Omental fat pad (tissue), 4 donors: ENCODE measurements at places on chromosomes 3 and 15.

DNA sequence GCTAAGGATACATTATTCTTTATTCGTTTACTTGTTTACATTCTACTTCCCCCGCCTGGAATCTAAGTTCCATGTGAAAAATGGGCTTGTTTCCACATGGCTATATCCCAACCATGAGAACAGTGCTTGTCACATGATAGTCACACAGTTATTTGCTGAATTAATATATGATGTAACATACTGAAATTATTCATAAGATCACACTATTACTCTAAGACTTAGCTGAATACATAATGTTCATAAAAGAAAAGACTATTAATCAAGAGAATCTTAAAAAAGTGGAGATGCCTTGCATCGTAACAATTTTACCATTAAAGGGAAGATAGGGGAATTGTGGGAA lies 6.5 kb downstream of the PBRM1 start:
- DNase-seq: no peak

GRCh38 chr3:9875448-9875847 lies 4.6 kb downstream of the CIDEC start:
- no peak for DNase-seq

DNA sequence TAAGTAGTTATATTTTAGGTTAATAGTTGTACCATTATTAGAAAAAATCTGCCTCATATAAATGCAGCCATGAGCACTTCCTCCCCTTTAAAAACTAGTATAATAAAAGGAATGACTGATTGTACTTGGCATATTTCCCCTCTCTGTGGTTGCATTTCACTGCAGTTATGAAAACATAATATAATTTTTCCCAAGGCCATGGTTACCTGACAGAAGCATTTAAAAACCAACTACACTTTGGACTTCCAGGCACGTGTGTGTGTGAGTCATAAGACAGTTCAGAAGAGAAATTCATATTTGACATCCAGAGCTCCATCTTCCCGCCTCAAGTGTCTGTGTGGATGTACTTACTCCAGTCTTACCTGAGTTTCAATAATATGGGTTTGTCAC lies 828.2 kb upstream of the CFAP20DC start:
- no peak for DNase-seq

GRCh38 chr3:195877767-195878423 lies 30.5 kb downstream of the TNK2 start:
- no peak for DNase-seq
